ENCODE measurements at places on chromosomes 16 and 17. TPM values are rescaled to one million over a fixed set of nuclear protein-coding genes. Genes with fewer than 3 reads are reported as not detected.

The MTSS2 gene
- 22.1 TPM for total RNA-seq

The EVI2B gene
- total RNA-seq = not detected

The EXOC3L1 gene
- not detected for total RNA-seq

The NOXO1 gene
- total RNA-seq = not detected

The NPLOC4 gene
- 58.7 TPM for total RNA-seq

The MVP gene
- 2.4 TPM for total RNA-seq

The CES3 gene
- total RNA-seq = 5.7 TPM

The NPIPA7 gene
- total RNA-seq = 5.6 TPM

The GPRC5C gene
- total RNA-seq = 13.5 TPM

The CD300LB gene
- total RNA-seq = not detected

The DHRS7C gene
- not detected for total RNA-seq

DNA sequence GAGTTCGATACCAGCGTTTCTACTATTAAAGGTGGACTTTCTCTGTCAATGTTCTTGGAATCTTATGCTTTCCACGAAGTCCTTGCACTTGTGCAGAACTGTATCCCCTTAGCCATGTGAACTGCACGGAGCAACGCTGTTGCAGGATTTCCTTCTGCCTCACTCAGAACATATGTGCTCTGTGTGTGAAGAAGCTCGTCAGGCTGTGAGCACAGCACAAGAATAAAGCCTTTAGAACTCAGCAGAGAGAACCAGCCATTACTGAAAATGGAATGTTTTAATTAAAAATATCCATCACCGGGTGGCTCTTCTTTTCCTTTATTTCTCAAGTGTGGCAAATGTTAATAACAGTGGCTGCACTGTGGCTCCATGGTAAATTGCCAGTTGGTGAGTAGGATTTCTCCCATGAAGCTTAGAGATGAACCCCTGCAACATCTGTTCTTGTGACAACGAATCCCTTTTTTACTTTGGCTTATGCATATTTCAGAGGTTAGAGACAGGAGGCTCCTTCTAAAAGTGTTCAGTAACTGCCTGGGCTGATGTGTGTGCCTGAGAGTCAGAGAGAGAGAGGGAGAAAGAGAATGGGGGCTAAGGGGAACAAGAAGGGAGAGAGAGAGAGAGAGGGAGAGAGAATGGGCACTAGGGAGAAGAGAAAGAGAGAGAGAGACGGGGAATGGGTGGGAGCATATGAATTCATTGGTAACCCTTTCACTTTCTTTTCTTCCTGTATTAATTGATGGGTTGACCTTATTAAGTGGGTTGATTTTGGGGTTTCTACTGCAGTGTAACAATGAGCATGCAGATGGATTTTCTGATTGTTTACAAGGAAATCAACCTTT lies 50.0 kb downstream of the RPTOR start:
- no peak for DNase-seq

GRCh38 chr17:63881935-63882601 lies at the start of gene GH2:
Gene GH2, minus strand, starts transcription at chr17:63881944. Its CDS starts 143 bp downstream, at chr17:63881801.
- peak; percentile 58 for DNase-seq

DNA sequence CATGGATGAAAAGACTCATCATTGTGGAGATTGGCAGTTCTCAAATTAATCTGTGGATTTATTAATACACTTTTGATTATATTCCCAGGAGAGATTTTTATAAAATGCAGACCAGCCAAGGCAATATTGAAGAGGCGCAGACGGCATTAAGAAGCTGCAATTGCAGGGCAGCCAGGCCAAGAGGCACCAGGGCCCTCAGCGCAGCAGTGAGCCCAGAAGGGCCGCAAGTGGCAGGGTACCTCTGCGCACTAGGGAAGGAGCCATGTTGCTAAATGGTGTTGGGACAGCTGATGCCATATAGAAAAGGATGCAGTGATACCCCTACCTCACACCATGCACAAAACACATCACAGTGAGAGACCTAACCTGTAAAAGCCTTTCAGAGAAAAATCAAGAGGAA lies 36.6 kb upstream of the CHMP6 start:
- DNase-seq = no peak

DNA sequence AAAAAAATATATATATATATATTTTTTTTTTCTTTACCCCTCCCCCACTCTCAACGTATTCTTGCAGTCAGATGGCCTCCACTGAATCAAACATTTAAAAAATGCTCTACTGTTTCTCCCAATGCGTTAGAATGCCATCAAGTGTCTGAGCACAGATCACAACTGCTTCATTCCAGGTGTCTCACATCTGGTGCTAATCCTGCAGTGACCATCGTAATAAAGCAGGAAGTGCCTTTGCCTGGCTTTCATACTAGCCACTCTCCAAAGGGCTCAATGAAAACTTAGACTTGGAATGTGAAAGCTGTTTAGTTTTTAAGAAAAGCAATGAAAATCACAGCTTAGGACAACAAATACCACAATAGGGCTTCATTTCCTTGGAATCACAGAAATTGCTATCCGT lies 37.2 kb downstream of the SKAP1 start:
- DNase-seq = no peak

DNA sequence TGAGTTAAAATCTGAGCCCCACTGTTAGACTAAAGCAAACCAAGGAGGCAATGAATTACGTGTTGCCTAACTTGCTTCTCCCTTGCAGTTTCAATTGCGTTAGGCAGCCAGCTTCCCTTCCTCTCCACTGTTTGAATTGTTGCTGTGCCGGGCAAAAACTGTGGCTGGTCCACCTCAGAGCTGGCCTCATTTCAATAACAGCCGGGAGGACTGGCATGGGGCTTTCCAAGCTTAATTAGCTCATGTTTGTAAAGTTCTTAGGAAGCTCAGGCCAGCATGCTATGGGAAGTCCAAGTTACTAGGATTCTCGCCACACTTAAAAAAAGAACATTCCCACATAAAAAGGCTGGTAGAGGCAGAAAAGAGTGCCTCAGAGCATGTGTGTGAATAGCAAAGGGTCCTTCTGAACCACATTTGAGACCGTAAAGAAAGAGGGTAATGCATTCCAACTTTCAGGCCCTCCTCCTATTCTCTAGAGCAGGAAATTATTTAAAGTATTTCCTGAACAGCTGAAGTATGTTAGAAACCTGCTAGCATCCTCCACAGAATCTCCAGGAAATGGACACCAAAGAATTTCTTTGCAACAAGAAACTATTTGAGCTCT lies 79.0 kb upstream of the SMURF2 start:
- no peak for DNase-seq

DNA sequence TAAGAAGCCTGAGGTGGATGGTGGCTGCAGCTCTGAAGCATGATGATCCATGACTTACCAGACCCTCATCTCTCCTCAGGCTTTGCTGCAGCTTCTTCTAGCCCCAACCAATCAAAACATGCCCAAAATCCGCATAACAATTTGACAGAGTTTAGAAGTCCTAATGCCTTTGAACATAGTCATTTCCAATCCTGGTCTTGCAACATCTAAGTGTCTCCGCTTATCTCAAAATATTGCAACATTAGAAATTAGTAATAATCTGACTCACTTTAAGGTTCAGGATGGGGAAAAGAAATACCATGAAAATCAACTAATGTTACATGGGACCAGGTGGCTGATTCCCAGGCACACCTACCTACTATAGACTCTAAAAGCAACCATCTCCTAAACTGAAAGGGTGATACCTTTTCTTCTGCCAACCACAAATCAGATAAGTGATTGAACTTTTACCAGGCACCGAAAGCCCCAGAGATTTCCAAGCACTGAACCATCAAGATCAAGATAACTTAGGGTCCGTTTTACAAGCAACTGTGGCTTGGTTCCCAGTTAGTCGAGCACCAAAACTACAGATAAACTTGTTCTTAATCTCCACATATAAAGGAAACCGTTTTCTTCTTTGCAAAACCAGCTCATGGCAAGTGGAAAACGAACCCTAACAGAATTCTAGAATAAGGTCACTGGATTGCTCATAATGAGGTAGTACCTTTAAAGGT lies 14.0 kb downstream of the ERN1 start:
- no peak for DNase-seq

DNA sequence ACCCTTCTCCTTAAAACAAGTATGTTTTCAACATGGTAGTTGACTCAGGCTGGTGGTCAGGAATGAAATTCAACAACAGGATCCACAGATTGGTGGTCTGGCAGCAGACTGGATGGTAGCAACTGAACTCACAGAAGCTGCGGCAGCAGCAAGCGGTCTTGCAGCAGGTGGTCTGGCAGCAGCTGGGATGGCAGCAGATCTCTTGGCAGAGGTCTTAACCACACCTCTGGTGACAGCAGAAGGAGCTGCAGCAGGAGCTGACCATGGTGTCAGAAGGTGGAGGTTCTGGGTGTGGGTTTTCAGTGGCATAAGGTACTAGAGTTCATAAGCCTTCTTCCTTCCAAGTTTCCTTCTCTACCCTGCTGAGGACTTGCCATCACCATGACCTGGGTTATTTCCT lies 2.2 kb upstream of the KRTAP4-1 start:
- DNase-seq = no peak

DNA sequence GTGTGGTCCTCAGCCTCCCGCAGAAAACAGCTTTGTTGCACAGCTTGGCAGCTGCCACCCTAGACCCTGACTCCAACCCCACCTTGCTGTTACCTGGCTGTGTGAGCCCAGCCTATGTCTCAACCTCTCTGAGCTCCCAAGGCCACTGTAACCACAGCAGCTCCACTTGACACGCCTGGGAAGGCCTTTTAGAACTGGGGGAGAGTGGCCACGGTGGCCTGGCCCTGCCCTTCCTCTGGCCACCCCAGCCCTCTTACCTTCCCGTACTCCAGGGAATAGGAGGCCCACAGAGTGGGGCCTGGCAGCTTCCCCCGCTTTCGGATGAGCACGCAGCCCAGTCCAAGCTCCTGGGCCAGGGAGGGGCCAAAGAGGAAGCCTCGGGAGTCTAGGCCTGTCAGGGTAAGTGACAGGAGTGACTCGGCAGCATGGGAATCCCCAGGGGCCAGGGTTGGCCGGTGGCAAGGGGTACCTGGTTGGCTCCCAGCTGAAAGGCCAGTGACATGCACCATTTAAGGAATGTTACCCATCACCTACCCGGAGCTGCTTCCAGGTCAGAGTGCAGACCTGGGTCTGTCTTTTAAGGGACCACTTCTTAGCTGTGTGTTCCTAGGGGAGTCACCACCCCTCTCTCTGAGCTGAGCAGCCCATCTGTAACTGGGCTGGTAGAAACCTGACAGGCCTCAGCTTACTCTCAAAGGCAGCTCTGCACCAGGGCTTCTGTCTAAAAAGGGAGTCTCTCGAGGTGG lies 1.4 kb downstream of the APRT start:
- DNase-seq = no peak

- no peak for DNase-seq
Measured at GRCh38 chr16:49516382-49517036, 142.9 kb downstream of the C16orf78 start.

GRCh38 chr17:20214794-20215193 lies 205.6 kb downstream of the SPECC1 start:
- DNase-seq = no peak

DNA sequence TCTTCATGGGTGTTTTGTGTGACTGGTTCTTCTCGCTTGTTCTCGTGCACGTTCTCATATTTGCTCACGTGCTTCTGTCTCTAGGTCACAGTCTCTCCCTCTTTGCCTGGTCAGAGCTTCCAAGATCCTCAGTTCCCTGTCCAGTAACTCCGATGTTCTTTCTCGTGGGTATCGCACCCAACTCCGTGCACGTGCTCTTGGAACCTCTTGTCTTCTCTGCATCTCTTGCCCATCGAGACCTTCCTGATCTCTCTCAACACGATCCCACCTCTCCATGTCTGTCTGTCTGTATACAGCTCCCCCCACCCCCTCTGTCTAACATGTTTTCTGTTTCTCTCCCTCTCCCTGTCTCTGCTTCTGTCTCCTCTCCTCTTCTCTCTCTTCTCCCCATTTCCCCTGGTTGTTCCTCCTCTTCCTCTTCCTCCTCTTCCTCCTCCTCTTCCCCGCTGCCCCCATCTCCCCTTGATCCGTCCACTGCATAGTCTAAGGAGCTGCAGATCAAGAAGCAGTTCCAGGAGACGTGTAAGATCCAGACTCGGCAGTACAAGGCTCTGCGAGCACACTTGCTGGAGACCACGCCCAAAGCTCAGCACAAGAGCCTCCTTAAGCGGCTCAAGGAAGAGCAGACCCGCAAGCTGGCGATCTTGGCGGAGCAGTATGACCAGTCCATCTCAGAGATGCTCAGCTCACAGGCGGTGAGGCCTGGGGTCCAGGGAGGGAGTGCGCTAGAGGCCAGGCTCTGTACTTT lies 6.1 kb downstream of the HIRIP3 start:
- DNase-seq = no peak

DNA sequence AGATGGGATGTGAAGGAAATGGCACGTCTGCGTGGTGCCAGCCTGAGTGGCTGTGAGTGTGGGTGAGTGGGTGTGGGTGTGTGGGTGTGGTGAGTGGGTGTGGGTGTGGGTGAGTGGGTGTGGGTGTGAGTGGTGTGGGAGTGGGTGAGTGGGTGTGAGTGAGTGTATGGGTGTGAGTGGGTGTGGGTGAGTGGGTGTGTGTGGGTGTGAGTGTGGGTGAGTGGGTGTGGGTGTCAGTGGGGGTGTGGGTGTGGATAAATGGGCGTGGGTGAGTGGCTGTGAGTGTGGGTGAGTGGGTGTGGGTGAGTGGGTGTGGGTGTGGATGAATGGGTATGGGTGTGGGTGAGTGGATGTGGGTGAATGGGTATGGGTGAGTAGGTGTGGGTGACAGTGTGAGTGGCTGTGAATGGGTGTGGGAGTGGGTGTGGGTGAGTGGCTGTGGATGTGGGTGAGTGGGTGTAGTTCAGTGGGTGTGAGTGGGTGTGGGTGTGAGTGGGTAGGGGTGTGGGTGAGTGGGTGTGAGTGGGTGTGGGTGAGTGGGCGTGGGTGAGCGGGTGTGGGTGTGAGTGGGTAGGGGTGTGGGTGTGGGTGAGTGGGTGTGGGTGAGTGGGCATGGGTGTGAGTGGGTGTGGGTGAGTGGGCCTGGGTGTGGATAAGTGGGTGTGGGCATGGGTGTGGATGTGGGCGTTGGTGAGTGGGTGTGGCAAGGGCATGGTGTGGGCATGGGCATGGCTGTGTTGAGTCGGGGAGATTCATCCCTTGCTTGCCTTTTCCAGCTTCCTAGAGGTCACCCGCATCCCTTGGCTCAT lies 80.8 kb downstream of the ZDHHC7 start:
- DNase-seq = no peak

DNA sequence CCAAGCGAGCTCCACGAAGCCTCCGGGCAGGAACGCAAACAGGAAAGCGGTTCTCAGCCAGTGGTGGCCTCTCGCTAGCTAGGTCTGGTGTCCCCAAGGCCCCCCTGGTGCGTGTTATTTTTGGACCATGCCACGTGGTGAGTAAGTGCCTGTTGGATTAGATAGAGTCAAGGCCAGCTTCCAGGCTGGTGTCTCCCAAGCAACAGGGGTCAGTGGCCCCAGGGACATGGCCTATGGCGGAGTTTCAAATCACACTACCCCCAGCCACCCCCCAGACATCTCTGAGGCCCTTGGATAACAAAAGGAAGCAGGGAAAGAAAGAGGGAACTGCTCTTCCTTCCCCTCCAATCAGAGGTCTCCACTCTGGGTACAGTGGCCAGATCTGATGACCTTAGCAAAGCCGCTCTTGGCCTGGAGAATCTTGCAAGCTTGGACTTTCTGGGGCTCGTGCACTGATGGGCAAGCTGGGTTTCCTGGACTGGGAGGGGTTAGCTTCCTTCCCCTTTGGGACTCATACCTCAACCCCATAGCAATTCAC lies 58.2 kb downstream of the MAF start:
- no peak for DNase-seq
